Activated CD8-positive, alpha-beta memory T cell treated with anti-CD3 and anti-CD28 coated beads, Interleukin-2, amount 50 U/mL, for 48 hours (primary cell): ENCODE measurements at places on chromosomes 12 and 14.
A peak's percentile ranks its signal among the peaks of the same experiment; 100 is the strongest.

DNA sequence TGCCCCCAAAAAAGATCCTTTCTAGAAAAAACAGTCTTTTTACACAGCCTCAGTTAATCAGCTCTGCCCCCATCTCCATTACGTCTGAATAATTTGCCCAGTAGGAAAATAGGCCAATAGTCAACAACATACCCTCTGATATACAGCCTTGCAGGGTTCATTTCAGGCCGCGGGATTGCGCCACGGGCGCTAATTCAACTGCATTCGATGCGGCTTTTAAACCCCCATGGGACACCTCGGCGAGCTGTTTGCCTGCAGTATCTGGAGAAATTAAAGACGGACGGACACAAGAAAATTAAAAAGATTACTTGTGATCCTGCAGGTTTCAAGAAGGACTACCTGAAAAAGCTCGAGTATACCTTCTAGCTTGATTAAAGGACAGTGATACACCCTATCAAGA lies 36.1 kb downstream of the ERP29 start:
- no peak for DNase-seq

DNA sequence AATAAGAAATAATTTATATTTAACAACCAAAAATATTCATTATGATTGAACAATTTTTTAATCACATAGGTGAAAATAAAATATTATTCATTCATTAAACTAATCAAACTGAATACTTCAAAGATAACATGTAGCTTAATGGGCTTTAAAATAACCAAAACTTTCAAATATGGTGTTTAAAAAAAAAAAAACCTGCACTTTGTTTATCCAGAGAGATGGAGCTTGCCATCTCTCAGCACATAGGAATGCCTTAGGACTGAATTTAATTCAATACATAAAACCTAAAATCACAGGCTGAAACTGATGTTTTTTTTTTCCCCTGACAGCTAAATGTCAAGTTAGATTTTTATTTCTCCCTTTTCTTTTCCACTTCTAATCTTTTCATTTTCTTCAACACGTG lies 14.4 kb upstream of the CCER1 start:
- no peak for DNase-seq

- DNase-seq, result no peak
Measured at GRCh38 chr14:21090940-21091663, 7.4 kb downstream of the ZNF219 start.

DNA sequence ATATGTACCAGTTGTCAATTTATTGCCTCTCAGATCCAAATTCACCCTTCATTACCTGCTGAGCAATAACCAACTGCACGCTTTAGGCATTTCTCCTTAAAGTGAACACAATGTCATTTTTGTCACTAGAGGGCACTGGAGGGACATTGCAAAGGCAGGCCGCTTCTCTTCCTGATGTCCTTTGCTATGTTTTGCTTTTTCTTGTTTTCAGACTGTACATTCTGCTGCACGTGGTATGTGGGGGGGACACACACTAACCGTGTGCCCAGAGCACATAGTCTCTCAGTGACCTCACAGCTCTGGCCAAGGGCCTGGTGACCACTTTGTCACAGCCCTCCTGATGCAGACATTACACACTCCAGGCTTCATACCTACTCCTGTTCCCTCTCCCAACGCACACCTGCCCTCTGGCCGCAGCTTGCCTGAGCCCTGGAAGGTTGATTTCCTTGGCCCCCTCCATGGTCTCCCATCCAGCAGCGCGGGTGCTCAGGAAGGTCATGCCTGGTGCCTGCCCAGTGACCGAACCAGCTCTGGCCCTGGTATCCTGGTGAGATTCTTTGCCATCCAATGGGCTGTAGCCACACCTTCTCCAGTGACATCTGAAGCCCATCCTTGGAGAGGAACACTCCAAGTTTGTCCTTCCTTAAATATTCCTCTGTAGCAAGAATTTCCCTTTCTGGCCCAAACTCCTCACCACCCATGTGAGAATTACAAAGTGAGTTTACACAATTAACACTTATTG lies 39.9 kb downstream of the MYO1H start:
- DNase-seq, result no peak

DNA sequence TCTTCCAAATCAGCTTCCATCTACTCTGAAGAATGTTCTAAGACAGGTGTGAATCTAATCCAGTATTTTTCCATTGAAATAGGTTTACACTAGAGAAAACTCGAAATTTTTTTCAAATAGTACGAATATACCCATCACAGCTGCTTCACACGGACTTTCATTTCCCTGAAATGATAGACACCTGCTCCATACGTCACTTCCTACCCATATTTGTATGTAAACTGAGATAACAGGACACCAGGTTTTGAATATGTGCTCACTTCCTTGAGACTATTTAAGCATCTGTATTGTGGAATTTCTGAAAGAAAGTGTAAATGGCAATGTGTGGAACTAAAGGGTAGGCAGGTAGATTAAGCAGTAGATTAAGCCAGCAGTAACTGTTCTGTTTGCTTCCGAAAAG lies 13.4 kb upstream of the ITPR2 start:
- no peak for DNase-seq

DNA sequence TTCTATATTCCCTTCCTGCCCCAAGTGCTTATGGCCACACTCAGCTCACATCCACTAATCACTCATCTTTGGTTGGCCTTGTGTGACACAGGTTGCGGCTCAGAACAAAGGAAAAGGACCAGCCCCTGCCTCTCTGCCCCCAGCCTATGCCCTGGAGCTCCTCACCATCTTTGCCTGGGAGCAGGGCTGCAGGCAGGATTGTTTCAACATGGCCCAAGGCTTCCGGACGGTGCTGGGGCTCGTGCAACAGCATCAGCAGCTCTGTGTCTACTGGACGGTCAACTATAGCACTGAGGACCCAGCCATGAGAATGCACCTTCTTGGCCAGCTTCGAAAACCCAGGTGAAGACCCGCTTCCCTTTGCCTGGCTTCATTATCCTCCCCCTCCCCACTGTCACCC lies 15.8 kb upstream of the OAS2 start:
- no peak for DNase-seq

GRCh38 chr14:43855556-43855955 lies 651.5 kb downstream of the FSCB start:
- no peak for DNase-seq

DNA sequence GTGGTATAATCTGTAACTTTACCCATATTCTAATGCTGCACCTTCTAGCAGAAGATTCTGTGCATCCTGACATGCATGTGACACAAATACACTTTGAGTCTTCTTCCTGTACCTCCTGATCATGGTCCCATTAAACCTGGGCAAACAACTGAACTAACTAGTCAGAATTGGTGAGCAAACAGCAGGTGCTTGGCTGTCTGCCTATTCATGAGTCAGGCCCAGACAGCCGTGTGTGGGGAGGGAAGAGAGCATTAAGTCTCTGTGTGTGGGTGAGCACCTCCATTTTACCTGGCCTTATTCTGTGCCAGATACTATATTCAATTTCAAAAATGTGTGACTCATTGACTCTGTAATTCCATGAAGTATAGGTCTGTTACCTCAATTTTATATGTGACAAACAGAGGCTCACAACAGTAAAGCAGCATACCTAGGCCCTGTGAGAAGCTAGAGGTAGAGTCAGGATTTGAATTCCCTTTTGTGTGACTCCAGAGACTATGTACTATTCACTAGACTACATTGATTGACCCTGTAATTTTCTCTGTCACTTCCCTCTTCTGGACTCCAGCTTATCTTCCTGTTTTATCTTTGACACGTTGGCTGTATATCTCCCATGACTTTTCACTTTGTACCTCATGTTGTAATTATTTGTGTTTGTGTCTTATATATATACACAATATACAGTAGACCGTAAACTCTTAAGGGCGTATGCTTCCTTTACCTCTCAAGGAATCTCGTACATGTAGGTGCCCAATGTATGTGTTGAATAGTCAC lies 32.2 kb downstream of the SUSD6 start:
- peak; percentile 70 for DNase-seq
